Stimulated activated CD8-positive, alpha-beta memory T cell treated with anti-CD3 and anti-CD28 coated beads, Interleukin-7, amount 100 ng/mL, for 1 hour (primary cell): ENCODE measurements at places on chromosomes 13 and 19.

DNA sequence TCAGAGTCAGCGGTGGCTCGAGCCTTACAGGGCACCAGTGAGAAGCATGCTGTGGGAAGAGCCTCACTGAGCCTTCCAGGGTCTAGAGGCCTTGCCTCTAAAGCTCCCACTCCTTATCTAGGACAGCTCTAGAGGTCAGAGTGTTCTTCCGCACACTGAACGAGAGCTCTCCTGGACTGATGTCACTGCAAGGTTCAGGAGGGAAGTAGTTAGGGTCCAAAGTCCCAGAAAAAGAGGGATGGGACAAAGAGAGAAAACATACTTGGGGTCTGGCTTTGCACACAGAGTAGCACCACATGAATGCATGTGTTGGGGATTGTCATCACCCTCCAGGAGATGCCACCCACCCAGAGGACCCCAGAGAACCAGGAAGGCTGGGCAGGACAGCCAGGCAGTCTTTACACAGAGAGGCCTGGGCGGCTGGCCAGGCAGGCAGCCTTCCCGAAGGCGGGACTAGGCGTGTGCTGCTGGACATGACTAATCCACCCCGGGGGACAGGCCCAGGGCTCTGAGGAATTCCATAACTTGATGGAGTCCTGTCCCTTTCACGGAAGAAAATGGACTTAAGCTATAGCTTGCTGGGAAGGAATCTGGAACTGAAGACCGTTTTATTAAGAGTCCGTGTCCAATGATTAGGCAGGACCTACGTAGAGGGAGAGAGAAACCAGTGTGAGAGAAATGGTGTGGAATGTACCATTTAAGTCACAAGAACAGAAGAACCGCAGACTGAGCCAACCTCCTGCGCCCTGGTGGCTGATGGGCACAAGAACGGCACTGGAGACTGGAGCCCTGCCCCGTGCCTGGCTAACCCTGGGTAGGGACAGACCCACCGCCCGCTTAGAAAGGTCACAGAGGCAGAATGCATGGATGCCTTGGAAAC lies 16.6 kb upstream of the EPHX3 start:
- DNase-seq, result no peak

- DNase-seq, result no peak
These were observed 8.9 kb downstream of the ETHE1 start for GRCh38 chr19:43518051-43518450.

DNA sequence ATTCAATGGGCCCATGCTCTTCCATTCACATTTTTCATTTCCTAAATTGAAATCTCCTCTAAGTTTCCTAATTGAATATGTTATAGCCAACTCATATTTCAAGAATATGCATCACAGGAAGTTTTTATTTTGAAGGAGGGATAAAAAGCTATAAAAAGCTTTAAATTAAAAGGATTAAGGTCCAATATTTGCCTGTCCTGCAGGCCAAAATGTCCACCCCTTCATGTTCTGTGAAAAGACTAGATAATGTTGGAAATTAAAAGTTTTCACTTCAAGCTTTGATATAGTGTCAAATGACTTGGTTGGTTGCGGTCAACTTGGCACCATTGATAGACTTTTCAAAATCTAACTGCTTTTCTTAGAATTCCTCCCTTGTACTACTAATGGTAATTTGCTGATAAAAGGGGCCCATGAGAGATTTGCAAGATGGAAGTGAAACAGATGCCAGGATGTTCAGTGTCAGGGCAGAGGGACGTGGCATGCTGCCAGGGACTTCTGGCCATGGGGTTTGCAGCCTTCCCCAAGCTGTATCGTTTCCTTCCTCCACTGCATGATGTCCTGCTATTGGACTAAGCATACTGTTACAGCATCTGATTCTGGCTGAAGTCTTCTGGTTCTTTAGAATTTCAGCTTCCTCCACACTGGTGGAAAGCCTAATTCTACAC lies 547.3 kb upstream of the MIR17HG start:
- no peak for DNase-seq

- no peak for DNase-seq
These were observed 195.3 kb downstream of the LIG4 start for GRCh38 chr13:108020027-108020426.

GRCh38 chr19:10776900-10777650 lies 58.9 kb downstream of the TMED1 start:
- no peak for DNase-seq

GRCh38 chr13:51425410-51426042 lies 27.3 kb downstream of the INTS6 start:
- DNase-seq, result no peak

GRCh38 chr13:81757348-81757970 lies 1416.5 kb upstream of the SPRY2 start:
- no peak for DNase-seq

- DNase-seq, result no peak
These were observed 18.0 kb downstream of the CSNK1A1L start for GRCh38 chr13:37087486-37087885.

DNA sequence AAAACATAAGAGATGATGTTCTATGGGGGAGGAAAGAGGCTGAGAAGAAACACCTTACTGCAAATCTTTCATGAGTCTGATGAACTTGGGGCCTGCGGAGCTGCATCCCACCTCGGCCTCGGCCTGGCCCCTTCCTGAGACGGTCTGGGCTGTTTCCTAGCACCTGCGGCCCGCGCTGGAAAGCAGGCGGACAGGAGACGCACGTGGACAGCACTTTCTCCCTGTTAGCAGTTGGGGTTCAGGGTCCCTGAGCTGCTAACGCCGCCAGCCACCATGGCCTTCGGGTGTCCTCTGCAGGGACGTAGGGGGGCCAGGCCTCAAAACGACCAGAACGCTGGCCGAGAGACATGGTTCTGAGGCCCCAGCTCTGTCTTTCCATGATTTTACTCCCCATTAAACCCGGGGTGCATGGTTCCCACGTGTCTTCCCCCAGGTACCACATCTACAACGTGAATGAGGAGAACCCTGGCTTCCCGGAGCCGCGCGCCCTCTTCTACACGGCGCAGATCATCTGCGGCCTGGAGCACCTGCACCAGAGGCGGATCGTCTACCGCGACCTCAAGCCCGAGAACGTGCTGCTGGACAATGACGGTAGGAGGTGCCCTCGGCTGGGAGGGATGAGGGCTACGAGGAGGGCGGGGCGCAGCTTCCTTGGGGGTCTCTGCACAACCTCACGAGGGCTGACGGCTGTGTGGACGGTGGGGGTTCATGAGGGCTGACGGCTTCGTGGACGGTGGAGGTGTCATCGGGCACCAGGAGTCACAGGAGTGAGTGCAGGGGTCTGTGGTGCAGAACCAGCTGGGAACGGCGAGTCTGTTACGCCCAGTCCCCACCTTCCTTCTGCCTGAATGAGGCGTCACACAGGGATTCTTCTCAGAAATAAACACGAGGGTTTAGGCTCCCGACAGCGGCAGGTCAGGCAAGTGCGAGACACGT lies 4.3 kb downstream of the GRK1 start:
- no peak for DNase-seq

GRCh38 chr13:34779171-34779570 lies 162.9 kb upstream of the NBEA start:
- no peak for DNase-seq

DNA sequence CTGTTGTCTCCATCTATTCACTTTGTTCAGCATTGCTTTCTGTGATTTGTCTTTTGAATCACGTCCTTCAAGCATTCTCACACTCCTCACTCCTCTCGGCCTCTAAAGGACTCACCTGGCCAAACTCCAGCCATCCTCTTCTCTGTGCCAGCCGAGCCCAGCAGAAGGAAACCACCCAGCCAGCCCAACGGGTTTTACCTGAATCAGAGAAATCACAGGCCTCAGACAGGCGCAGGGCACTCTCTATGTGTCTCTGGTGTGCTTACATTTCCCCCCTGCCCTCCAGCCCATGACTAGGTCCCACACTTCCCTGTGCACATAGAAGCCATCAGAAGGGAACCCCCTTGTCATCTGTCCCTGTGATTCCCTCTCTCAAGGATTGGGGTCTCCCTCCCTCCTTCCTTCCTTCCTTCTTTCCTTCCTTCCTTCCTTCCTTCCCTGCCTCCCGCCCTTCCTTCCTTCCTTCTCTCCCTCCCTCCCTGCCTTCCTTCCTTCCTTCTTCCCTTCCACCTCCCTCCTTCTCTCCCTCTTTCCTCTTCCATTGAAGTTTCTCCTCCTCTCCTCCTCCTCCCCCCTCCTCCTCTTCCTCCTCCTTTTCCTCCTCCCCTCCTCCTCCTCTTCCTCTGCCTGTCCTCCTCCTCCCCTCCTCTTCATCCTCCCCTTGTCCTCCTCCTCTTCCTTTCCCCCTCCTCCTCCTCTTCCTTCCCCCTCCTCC lies 8.8 kb upstream of the ZNF541 start:
- no peak for DNase-seq

DNA sequence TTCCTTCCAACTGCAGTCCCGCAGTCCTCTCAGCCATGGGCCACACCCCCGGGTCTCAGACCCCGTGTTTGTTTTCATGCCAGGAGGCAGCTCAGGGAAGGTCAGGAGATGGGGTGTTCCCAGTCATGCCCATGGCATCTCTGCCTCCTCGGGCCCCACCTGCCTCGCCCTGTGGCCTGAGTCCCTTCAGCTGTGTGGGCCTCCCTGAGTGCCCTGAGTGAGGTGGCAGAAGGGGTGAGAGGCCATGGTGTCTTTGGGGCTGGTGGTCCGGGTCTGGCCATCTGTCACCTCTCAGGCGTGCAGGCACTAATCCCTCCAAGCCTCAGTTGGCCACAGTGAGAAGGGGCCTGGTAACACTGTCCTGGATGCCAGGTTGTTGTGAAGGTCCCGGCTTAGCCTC lies 10.9 kb upstream of the KDM4B start:
- DNase-seq, result no peak
